Ovary (tissue), 10 donors: ENCODE measurements at places on chromosomes 7 and 10.

DNA sequence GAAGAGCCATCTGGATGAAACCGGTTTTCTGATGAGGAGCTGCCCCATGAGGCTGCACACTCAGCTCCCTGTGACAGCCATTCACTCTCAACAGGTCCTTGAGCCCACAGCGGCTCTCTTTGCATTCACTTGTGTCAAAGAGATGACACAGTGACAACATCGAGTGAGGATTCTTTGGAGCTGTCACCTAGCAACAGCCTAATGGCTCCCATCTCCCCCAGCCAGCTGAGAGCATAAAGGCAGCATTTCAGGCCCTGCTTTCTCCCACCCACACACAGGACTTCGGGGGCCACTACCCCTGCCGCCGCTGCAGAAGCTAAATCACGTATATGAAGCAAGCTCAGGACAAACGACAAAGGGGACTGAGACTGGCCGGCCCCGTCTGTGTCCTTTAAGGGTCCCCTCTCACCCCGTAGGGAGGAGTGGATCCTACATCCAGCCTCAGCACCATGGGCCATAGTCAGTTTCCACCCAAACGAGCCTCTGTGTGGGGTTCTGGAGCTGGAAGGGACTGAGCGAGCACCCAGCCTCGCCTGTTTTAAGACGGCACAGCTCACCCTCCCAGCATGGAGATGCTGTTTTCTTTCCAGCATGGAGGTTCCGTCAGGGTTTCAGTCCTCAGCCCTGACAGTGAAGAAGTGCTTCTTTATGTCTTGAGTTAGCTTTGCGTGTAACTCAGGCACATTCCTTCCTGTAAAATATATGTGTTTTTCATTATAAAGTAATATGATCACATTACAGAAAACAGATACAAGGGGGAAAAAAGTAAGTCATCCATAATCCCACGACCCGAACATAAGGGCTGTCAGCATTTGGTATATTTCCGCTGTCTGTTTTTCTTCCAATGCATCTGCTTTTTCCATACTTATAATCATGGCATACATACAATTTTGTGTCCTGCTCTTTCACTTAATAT, 4.9 kb downstream of the CPA4 start:
- H3K36me3 ChIP-seq = no peaks in the 10 kb centered on the region
- no peaks in the 10 kb centered on the region for H3K27me3 ChIP-seq
- H3K27ac ChIP-seq = no peak overlapping the region
- no peak overlapping the region for H3K4me3 ChIP-seq
- no peak for DNase-seq

- no peaks in the 10 kb centered on the region for H3K27me3 ChIP-seq
- DNase-seq = no peak
- H3K4me1 ChIP-seq = no peaks in the 10 kb centered on the region
- H3K4me3 ChIP-seq = no peak overlapping the region
These were observed 225.8 kb upstream of the FAM3C start for GRCh38 chr7:121621937-121622336.

GRCh38 chr7:20539201-20539600, 76.3 kb upstream of the ABCB5 start:
- no peaks in the 10 kb centered on the region for H3K27me3 ChIP-seq
- no peak overlapping the region for H3K27ac ChIP-seq
- H3K4me1 ChIP-seq = no peaks in the 10 kb centered on the region
- DNase-seq = no peak
- no peak overlapping the region for H3K4me3 ChIP-seq
- H3K36me3 ChIP-seq = no peaks in the 10 kb centered on the region

GRCh38 chr10:120927352-120927751, 76.2 kb downstream of the WDR11 start:
- DNase-seq = no peak
- H3K4me1 ChIP-seq = no peaks in the 10 kb centered on the region
- no peaks in the 10 kb centered on the region for H3K36me3 ChIP-seq
- no peak overlapping the region for H3K27ac ChIP-seq
- no peak overlapping the region for H3K4me3 ChIP-seq

- no peak for DNase-seq
- no peak overlapping the region for H3K27ac ChIP-seq
- H3K36me3 ChIP-seq = no peaks in the 10 kb centered on the region
- no peaks in the 10 kb centered on the region for H3K27me3 ChIP-seq
These were observed 109.2 kb downstream of the STRA8 start for GRCh38 chr7:135342887-135343286.

DNA sequence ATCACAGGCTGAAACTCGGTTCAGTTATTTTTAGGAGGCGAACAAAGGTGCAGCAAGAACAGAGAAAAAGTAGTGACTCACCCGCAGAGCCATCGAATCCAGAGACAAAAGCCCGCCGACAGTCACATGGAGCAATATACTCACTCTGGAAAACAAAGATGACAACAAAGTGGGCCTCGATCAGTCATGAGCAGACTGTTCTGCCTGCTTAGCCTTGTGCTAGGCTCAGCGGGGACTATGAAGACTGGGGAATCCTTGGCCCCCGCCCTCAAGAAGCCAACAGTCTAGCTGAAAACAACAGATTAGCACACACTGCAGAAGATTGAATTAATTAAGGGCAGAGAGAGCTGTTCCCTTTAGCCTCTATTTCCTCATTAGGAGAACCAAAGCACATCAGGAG, 30.4 kb downstream of the XPNPEP1 start:
- peaks cover 22% of the 10 kb centered on the region for H3K4me1 ChIP-seq
- H3K36me3 ChIP-seq = no peaks in the 10 kb centered on the region
- DNase-seq = no peak
- peak overlapping the region; percentile 63 for H3K27ac ChIP-seq
- H3K27me3 ChIP-seq = no peaks in the 10 kb centered on the region

DNA sequence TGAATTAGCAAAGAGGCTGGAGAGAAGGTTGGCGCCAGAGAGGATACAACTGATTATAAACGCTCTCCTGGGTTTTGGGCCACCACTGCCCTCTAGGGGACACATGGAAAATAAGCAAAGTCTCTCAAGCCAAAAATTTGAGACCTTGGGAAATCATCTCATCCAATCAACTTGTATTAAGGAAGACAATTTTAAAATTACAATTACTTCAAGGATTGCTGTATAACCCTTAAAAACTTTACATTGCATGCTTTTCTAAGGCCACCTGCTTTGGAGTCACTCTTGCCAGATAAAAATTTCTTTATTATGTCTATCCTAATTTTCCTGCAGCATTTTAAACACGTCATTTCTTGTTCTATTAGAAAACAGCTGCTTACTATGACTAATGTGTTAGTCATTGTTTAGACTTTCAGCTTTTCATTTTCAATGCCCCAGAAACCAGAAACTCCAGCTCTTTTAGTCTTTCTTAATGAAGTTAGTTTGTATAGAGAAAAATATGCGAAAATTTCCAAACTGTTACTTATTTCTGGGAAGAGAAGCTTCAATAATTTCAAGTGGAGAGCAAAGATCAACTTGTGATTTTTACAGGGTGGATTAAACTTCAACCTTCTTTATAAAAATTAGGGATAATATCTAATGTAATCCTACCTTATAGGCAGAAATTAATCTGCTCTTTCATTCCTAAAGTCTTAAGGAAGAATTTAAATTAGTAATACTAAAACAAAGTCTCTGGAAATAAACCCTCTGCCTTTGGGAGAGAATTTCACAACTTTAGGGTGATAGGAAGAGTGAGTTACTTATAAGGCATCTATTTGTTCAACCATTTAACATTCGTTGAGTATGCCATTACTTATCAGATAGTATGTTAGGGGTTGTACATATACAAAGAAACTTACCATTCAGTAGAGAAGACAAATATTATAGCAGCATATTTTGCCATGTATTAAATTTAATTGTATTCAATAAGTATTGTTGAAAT, 20.6 kb upstream of the RHOBTB1 start:
- no peaks in the 10 kb centered on the region for H3K36me3 ChIP-seq
- DNase-seq = peak; percentile 68
- H3K4me3 ChIP-seq = no peak overlapping the region
- no peaks in the 10 kb centered on the region for H3K27me3 ChIP-seq

DNA sequence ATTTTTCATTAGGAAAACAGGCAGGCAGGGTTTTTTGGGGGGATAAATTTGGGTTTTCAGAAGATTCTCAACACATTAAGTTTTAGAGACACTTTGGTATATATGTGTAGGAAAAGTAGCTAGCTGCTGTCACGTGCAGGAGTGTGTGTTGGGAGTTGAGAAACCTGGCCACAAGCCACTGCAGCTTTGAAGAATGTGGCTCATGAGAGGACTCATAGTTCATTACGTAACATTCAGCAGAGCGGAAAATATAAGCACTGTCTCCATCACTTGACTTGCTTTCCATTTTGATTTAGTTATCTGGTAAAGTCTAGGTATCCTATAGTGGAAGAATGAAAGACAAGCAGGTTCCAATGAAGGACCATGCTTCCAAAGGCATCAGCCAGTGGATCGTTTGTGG, 31.2 kb downstream of the SMNDC1 start:
- H3K4me1 ChIP-seq = peaks cover 7% of the 10 kb centered on the region
- H3K4me3 ChIP-seq = no peak overlapping the region
- H3K27me3 ChIP-seq = no peaks in the 10 kb centered on the region

- no peaks in the 10 kb centered on the region for H3K36me3 ChIP-seq
- DNase-seq = no peak
- H3K4me3 ChIP-seq = peak overlapping the region; percentile 49
- H3K27ac ChIP-seq = no peak overlapping the region
These were observed 110.9 kb upstream of the LANCL2 start for GRCh38 chr7:55254242-55254595.

- no peaks in the 10 kb centered on the region for H3K27me3 ChIP-seq
- peak overlapping the region; percentile 13 for H3K27ac ChIP-seq
- no peaks in the 10 kb centered on the region for H3K36me3 ChIP-seq
- peaks cover 17% of the 10 kb centered on the region for H3K4me1 ChIP-seq
- DNase-seq = peak; percentile 63
- H3K4me3 ChIP-seq = no peak overlapping the region
These were observed 28.0 kb upstream of the TNS3 start for GRCh38 chr7:47609803-47610452.

GRCh38 chr10:32981760-32982159, 23.7 kb upstream of the ITGB1 start:
- DNase-seq = peak; percentile 29
- no peaks in the 10 kb centered on the region for H3K36me3 ChIP-seq
- peak overlapping the region; percentile 55 for H3K27ac ChIP-seq
- no peak overlapping the region for H3K4me3 ChIP-seq

- H3K27me3 ChIP-seq = no peaks in the 10 kb centered on the region
- no peaks in the 10 kb centered on the region for H3K36me3 ChIP-seq
- no peaks in the 10 kb centered on the region for H3K4me1 ChIP-seq
These were observed 257.6 kb downstream of the EXOC4 start for GRCh38 chr7:133510326-133511055.

DNA sequence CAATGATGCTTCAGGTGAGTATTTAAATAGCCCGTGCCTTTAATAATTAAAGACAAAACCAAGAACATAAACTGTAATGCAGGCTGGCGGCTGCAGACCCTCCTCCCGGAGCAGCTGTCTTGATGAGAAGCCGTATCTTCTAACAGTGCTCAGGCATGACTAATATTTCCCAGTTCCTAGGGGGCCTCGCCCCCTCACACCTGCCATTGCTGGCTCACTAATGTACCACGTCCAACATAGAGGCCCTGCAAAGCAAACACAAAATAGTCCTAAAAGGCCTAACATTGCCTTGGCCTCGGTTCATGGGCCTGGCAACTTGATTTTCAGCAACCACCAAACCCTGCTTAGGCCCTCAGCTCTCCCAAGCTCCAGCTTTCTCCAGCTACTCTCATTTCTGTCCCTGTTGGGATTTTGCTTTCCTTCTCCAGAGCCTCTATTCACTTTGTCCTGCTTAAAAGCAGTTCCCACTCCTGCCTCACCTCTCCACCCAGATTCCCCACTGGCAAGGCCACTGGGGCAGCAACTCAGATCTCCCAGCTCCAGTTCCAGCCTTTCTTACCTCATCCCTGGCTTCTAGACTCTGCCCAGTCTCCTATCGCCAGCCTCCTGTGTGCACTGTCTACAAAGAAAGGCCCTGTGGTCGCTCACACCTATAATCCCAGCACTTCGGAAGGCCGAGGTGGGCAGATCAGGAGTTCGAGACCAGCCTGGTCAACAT, 16.2 kb downstream of the SORBS1 start:
- no peak overlapping the region for H3K4me3 ChIP-seq
- H3K4me1 ChIP-seq = peaks cover 2% of the 10 kb centered on the region
- H3K36me3 ChIP-seq = no peaks in the 10 kb centered on the region
- no peak for DNase-seq
- H3K27me3 ChIP-seq = no peaks in the 10 kb centered on the region

GRCh38 chr10:73060738-73061635, 35.7 kb downstream of the P4HA1 start:
- no peaks in the 10 kb centered on the region for H3K4me1 ChIP-seq
- H3K27me3 ChIP-seq = no peaks in the 10 kb centered on the region
- no peak for DNase-seq
- H3K27ac ChIP-seq = no peak overlapping the region
- H3K36me3 ChIP-seq = no peaks in the 10 kb centered on the region

DNA sequence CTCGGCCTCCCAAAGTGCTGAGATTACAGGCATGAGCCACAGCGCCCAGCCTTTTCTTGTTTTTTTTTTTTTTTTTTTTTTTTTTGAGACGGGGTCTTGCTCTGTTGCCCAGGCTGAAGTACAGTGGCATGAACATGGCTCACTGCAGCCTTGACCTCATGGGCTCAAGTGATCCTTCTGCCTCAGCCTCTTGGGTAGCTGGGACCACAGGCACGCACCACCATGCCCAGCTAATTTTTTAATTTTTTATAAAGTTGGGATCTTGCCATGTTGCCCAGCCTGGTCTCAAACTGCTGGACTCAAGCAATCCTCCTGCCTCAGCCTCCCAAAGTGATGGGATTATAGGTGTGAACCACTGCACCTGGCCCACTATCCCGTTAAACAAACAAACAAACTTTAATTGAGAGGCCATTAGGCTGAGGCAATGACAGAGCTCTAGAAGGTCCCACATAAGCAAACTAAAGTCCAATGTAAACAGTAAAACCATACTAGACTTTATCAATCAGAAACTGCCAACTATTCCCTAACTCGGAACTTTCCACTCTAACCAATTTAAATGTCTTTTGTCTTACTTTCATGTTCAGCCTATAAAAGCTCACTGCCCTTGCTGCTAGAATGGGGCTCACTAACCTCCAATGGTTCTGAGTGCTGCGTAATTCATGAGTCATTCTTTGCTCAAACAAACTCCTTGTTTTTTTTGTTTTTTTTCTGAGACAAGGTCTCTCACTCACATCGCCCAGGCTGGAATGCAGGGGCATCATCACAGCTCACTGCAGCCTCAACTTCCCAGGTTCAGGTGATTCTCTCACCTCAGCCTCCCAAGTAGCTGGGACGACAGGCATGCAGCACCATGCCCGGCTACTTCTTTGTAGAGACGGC, 1.9 kb downstream of the DHX32 start:
- no peak overlapping the region for H3K4me3 ChIP-seq
- DNase-seq = no peak
- no peaks in the 10 kb centered on the region for H3K36me3 ChIP-seq
- H3K4me1 ChIP-seq = peaks cover 5% of the 10 kb centered on the region
- no peak overlapping the region for H3K27ac ChIP-seq
